ENCODE measurements at places on chromosomes 5 and 9. TPM values are rescaled to one million over a fixed set of nuclear protein-coding genes. Genes with fewer than 3 reads are reported as not detected.

GRCh38 chr5:126948453-126948852 is 81.9 kb downstream of the MARCHF3 start:
- no peak for DNase-seq

DNA sequence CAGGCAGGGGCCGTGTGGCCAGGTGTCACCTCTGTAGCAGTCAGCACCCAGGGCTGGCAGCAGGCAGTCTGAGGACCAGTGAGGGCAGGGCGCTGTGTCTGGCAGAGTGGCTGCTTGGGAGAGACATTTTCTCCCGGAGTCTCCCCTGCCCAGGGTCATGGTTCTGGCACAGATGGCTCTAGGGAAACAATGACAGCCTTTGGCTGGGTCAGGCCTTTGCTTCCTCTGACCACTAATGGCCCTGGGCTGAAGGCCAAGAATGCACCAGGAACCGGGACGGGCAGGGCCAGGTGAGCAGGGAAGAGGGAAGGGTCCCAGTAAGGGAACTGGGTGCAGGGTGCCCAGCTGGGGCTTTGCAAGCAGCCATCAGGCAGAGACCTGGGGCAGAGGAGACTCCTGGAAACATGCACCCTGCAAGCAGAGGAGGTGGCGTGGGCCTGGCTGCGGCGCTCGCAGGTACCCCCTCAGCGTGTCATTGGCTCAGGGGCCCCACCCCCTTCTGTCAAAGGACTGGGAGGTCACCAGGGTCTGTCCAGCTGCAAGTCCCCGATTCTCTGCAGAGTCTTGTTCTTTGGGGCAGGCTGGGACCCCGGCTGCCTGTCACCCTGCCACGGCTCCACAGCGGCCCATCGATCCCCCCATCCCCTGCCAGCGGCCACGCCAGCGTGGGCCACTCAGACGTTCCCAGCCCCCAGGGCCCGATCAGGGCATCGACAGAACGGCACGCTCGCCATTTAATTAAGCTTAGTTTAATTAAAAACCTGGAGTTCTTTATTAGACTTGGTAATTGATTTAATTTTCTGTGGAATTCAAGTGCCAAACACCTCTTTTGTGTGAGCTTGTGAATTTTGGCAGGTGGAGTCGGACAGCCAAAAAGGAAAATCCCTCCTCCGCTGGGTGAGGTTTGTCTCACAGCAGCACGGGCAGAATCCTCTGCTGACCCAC is 18.9 kb upstream of the TMEM250 start:
- no peak for DNase-seq

DNA sequence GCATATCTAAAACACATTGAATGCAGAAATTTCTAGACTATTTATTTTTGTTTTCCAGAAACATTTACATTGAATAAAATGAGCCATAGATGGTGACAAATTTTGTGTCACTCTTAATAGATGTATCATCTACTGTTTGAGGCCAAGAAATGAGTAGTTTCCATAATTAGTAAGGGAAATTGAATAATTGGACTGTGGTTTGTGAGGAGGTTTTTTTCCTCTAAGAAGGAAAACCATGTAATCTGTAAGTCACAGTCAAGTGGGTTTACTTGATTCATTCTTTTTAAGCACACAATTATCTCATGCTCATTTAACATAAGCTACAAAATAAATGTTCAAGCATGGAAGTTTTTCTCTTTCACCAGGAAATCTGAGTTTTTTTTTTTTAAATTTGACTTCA is 876.4 kb downstream of the NR2F1-AS1 start:
- no peak for DNase-seq

- no peak for DNase-seq
Observed at GRCh38 chr5:131523500-131524185, 111.4 kb downstream of the RAPGEF6 start.

DNA sequence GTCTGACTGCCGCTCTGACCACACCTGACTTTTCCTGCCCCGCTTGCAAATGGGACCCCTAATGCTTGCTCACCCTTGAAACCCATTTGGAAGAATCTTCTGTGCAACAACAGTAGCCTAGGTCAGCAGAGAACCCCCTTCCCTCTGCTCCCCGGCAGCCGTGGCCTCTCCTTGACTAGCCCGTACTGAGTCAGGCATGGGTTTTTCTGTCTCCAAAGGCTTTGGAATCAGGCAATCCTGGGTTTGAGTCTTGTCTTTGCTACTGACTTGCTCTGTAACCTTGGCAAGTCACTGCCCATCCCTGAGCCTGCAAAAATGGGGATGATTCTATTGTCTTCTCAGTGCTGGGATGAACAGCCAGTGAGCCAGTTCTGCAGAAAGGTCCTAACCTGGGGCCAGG is 135.4 kb downstream of the RGS3 start:
- DNase-seq = no peak

DNA sequence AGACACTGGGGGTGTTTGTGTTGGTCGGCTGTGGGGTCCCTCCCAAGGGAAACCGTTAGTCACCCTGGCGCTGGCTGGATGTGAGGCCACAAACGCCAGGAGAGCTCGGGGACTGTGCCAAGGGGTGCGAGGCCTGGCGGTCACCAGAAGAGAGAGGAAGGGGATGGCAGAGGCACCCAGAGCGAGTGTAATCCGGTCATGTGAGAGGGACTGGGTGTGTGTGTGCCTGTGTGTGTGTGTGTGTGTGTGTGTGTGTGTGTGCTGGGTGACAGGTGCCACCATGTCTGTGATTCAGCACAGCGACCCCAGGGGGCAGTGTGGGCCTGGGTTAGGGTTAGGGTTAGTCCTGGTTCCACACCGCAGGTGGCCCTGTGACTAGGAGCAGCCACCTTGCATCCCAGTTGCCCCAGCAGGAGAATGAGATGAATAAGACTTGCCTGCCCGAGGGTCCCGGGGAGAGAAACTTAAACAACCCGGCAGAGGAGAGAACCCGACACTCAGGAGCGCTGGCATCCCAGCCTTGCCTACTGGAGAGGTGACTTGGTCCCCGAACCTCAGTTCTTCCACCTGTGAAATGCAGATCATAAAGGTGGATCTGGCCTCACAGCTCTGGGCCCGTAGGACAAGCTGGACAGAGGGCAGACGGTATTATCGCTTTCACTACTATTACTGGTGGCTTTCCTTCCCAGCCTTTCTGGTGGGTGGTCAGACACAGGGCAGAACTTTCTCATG is 1.4 kb upstream of the ADAMTSL2 start:
- DNase-seq = no peak

DNA sequence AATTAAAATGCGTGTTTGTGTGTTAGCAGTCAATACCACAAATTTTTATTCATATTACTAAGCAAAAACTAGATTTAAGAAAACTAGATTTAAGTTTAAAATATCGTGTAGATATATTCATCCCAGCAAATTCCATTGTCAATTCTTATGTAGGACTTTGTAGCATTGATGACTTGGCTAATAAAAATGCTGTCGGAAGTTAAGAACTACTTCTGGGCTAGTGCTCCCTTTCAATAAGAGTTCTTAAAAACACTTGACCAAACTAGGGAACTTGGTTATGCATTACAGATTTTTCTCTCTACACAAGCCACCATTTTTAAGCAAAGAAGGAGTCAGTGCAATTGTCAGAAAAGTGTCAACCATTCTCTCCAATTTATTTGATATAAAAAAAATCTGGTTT is 68.7 kb upstream of the RAD23B start:
- DNase-seq = no peak

GRCh38 chr5:145511351-145511750 is 323.8 kb downstream of the PRELID2 start:
- no peak for DNase-seq

DNA sequence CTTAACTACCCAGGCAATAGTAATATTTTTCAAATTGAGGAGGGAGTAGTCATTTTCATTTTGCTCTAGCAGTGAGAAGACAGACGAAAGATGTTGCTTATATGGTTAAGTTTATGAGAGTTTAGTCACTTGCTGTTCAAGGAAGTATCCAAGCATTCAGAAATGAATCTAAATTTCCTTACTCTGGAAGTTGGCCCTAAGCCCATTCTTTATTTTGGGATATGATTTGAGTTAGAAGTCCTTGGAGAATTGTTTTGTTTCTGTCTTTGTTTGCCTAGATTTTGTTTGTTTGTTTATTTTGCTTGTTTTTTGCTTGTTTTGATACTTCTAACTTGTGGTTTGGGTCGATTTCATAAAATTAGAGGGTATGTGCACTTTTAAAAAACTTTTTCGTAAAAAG is 146.4 kb upstream of the FGF10 start:
- no peak for DNase-seq

DNA sequence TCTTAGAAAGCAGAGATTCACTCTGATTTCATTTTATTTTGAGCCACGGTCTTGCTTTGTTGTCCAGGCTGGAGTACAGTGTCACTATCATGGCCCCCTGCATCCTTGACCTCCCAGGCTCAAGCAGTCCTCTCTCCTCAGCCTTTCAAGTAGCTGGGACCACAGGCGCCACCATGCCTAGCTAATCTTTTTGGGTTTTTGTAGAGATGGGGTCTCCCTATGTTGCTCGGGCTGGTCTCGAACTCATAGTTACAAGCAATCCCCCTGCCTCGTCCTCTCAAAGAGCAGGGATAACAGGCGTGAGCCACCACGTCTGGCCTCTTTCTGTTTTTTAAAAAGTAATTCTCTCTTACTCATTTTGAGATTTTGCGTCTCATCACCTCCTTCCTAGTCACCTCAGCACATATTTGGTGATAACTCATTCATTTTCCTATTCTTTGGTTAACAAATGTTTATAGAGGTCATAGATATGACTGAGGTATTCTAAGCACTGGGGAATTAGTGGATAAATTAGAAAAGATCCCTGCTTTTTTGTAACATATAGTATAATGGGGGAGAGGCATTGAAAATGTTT is 10.8 kb upstream of the DCP2 start:
- DNase-seq = no peak

GRCh38 chr9:68933434-68934328 is 80.2 kb downstream of the PRKACG start:
- no peak for DNase-seq

DNA sequence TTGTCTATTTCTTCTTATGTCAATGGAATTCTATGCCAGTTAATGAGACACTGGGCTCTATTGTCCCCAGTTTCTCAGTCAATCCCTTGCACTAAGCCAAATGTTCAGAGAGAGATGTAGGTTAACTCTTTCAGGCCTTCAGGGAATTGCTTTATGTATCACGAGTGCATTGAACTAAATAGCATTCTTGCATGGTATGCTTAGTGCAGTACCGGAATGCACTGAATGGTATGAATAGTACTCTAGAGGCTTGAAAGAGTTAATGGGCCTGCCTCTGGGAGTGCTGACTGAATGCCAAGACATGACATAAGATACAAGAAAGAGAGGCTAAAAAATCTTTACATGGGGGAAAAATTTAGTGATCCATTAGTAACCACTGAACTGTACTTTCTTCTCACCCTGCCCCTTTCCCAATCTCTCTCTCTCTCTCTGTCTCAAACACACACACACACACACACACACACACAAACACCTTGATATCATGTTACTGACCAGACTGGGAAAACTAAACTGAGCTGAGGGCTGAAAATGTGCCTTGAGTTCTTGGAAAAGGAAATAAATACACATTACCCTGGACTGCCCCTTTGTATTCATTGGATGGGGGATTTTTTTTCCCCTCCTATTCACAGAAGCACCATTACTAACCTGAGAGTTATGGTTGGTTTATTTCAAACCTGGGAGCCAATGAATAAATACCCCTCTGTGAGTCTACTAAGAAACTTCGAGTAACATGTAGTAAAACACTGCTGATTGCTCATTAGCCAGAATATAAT is 35.4 kb upstream of the TMC1 start:
- DNase-seq = no peak

DNA sequence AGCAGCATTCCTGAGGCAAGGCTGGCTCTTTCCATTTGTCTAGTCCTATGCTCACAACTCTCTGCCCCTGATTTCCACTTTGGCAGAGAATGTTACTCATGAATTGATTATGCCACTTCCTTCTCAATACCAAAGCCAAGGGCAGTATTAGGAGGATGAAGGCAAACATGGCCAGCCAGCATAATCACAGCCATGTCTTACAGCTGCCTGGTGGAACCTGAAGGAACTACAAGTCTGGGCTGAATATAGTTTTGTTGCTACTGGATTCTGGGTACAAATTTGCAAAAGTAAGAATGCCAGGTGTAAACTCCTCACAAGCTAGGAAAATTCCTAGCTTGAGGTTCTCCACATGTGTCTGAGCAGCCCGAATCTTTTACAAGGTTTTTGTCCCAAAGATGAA is 4.2 kb downstream of the SIL1 start:
- no peak for DNase-seq

- no peak for DNase-seq
Observed at GRCh38 chr9:71729816-71730526, 38.3 kb downstream of the CEMIP2 start.

DNA sequence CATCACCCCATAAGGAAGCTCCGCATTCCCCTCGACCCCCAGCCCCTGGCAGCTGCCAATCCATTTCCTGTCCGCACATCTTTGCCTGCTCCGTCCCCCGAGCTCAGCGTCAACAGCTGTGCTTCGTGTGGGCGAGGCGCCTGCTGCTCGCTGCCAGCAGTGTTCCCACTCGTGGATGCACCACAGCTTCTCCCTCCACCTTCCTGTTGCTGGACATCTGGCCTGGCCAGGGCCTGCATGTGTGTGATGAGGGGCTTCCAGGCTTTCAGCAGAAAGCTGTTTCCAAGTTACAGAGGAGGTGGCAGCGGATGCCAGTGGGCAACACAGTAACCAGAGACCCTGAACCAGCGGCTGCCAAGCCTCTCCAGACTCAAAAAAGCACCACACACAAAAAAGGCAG is 86.0 kb downstream of the PRRT1B start:
- no peak for DNase-seq

GRCh38 chr5:156532921-156533320 is 206.0 kb downstream of the SGCD start:
- DNase-seq = no peak

DNA sequence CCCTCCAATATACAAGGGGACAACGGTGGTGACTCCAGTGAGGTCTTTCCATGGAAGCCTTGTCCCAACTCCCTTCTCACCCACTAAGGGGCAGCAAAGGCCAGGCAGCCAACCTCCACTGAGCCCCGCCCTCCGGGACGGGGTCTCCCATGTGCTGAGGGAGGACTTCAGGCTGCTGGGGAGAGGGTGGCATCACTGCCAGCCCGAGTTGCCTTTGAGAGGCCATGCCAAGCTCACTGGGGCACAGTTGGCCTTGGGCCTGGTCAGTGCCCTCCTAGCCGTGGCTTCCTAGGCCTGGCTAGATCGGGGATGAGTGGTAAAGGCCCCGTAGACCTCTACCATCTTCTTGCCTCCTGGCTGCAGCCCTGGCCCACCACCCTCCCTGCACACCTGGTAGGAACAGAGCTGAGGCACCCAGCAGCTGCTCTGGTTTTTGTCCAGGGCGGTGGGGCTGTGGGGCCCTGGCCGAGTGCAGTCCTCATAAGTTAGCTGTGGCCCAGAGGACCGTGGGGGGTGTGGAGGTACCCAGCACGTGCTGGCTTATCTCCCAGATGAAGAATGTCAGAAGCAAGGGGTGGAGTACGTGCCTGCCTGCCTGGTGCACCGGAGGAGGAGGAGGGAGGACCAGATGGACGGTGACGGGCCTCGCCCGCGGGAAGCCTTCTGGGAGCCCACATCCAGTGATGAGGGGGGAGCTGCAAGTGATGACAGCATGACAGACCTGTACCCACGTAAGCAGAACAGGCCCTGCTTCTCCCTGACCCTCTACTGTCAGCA is 3.2 kb downstream of the SURF2 start:
- DNase-seq = no peak

- DNase-seq = no peak
Observed at GRCh38 chr5:113267361-113267900, 167.4 kb downstream of the TSSK1B start.

FANCG gene
- 24.7 TPM for total RNA-seq

TMOD1 gene
- 5.1 TPM for total RNA-seq

NUTM2G gene
- total RNA-seq = not detected

NINJ1 gene
- total RNA-seq = 150 TPM

SLC45A2 gene
- not detected for total RNA-seq

ESM1 gene
- 188 TPM for total RNA-seq

PCDHGA5 gene
- total RNA-seq = 2.1 TPM
